Skin of body (tissue), 3 donors: ENCODE measurements at places on chromosomes 2 and 18. TPM values are rescaled to one million over a fixed set of nuclear protein-coding genes. Genes with fewer than 3 reads are reported as not detected.

- no peak for DNase-seq
Observed at GRCh38 chr18:2884706-2885285, 38.0 kb downstream of the EMILIN2 start.

DNA sequence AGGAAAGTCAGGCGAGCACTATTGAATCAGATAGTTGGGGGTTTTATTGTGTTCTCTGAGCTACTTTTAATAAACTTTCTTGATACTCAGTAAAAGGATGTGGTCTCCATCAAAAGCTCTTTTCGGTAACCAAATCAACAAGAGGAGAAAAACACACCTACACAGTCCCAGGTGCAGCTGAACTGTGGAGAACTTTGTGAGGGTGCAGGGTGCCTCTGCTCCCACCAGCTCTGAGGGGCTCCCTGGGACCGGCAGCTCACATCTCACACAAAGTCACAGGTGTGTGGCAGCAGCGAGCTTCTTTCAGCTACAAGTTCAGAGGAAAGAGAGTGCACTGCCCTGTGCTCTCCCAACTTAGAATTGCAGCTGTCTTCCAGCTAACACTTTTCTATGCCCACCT is 650.4 kb downstream of the RNF144A start:
- no peak for DNase-seq

- DNase-seq, result no peak
Observed at GRCh38 chr2:172177581-172177980, 74.9 kb upstream of the DLX2 start.

DNA sequence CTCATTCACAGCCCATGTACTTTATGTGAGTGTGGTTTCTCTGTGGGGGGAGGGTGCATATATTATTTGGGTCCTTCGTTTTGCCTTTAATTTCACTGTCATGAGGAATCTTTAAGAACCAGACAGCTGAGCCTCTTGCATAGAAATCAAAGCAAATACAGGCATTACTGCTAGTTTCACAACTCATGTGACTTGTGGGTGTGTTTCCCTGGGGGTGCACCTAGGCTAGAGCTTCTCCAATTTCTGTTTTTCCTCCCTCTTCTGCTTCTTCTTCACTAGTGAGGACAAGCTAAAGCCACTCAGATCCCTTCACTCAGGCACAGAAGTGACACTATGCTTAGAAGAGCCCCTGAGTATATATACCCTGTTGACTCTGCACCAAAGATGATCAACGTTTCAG is 131.4 kb downstream of the ACOXL start:
- no peak for DNase-seq

- no peak for DNase-seq
Observed at GRCh38 chr2:181656450-181657291, at the start of gene CERKL. Gene CERKL, minus strand, starts transcription at chr2:181657105. Its CDS starts 99 bp downstream, at chr2:181657006.

GRCh38 chr2:68692511-68692910 is 42.1 kb upstream of the ARHGAP25 start:
- DNase-seq, result no peak

DNA sequence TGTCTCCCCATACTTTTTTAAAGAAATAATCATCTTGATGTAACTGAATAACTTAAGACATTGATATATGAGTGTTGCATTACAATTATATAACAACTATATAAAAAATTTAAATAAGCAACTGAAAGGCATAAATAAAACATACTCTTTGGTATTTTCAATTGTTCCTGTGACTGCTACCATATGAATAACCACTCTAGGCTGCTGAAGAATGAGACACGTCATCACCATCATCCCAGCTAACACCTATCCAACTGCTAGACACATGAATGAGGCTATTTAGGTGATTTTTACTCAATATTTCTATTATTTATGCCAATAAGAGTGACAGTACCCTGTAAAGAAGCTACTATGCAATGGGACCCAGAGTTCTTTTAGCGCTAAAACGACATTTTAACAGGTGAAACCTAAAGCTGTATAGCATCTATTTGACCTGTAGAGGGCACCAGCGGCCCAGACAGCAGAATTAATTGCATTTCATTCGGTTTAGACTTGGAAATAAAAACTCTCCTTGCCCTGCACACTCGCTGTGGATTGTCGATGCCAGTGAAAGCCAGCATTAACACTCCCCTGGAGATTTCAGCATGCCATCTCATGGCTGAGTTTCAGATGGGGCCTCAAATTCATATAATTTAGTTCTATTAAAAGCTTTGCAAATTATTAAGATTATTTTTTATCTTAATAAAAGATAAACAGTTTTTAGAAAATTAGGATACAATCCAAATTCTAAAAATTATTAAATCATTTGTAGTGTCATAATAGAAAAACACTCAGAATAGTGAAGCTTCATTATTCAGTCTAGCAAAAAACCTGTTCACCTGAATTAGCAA is 89.4 kb upstream of the MAP2 start:
- peak; percentile 15 for DNase-seq

DNA sequence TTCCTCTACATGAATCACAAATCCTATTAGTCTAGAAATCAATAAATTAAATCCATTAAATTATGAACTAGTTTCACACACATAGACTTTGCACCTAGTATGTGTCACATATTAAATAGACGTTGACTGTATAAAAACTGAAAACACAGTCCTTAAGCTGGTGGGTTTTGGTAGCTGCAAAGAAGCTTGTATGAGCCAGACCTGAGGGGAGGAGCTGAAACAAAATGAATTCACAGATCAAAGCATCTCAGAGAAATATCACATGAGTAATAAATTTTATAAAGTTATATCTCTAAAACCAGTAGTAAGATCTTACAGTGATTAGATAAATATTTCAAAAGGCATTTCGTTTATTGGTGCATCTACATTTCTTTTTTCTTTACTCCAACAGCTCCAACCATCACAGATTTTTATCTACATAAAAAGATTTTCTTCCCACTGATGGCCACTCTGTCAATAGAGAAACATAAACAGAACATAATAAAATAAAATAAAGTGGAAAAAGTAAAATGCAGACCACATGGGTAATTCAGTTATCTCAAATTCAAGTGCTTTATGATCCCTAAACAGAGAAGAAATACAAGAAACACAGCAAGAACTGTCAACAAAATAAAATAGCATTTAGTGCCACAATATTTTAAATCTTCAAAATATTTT is 420.0 kb upstream of the CYRIA start:
- no peak for DNase-seq

DNA sequence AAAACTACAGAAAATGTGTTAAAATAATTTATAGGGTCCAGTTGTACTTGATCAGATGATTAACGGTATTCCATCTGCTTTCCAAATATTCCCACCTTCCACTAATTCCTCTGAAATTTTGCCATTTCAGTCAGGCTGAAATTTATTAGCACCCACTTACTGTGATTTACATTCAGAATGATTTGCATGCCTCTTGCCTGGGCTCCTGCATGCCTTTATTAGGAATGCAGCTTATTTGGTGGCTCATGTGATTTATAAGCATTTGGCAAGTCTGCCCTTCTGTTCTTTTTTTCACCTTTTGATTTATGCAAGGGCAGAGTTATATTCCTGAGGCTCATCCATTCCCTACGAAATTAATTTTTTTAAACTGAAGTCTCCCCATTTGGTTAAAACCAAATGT is 1594.5 kb upstream of the PIK3C3 start:
- no peak for DNase-seq

- DNase-seq, result no peak
Observed at GRCh38 chr18:63808125-63808524, 32.9 kb downstream of the SERPINB7 start.

DNA sequence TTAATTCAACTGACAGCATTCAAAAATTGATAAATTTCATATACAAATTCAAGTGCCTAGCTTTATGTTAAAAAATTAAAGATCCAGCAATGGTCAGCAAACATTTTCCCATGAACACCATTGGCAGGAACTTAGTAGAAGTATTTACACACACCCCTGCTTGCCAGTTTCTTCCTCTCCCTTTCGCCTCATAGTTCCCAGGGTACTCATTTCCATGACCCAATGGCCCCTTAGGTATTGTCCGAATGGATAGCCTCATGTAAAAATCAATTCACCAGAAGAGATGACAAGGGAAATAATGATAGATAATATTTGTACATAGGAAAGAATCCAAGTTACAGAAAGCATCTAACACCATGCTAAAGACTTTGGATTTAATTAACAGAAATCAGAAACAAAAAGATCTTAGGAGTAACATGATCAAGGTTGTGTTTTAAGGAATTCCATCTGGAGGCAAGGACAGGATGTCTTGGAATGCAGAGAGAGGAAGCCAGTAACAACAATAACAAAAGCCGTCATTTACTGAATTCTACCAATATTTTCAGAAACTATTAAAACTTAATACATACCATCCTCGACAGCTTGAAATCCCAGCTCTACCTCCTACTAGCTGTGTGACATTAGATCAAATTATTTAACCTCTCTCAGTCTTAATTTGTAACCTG is 423.0 kb downstream of the IRS1 start:
- DNase-seq, result no peak

DNA sequence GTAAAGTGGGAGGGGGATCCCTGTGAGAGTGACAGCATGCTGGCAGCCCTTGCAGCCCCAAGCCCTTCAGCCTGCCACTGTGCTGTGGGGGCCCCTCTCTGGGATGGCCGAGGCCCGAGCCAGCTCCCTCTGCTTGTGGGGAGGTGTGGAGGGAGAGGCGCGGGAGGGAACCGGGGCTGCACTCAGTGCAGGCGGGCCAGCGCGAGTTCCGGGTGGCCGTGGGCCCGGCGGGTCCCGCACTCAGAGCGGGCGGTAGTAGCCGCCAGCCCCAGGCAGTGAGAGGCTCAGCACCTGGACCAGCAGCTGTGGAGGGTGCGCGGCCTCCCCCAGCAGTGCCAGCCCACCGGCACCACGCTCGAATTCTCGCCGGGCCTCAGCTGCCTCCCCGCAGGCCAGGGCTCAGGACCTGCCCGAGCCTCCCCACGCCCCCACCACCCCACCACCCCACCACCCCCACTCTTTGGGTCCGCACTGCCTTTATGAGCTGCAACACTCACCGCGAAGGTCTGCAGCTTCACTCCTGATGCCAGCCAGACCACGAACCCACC is 208.1 kb downstream of the CDH19 start:
- DNase-seq, result no peak

- peak; percentile 81 for DNase-seq
Observed at GRCh38 chr18:32300914-32301313, 111.1 kb downstream of the MEP1B start.

DNA sequence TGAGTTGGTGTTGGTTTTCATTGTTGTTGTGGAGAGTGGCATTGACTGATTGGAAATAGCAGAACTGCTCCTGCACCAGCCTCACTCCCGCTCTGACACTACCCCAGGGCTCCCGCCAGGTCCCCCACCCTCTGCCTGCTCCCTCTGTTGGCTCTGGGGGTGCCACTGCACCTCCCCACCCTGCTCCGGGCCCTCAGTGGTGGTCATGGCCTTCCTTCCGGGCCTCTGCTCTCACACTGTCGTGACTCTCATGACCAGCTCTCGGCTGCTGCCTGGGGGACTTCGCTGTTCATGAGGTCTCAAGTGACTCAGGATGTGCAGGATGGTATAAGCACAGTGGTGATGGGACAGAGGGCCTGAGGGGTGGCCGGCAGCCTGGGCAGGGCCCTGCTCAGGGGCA is 113.2 kb downstream of the MARCHF4 start:
- no peak for DNase-seq

GRCh38 chr18:36376361-36376760 is 78.8 kb downstream of the FHOD3 start:
- no peak for DNase-seq

GRCh38 chr2:71736986-71737385 is 283.6 kb downstream of the DYSF start:
- DNase-seq, result peak; percentile 47

- DNase-seq, result no peak
Observed at GRCh38 chr2:191302459-191303139, 57.4 kb downstream of the MYO1B start.

- no peak for DNase-seq
Observed at GRCh38 chr2:230230087-230230486, 4.6 kb downstream of the SP140 start.

GRCh38 chr2:98293030-98293429 is 53.2 kb upstream of the CNGA3 start:
- DNase-seq, result no peak

DNA sequence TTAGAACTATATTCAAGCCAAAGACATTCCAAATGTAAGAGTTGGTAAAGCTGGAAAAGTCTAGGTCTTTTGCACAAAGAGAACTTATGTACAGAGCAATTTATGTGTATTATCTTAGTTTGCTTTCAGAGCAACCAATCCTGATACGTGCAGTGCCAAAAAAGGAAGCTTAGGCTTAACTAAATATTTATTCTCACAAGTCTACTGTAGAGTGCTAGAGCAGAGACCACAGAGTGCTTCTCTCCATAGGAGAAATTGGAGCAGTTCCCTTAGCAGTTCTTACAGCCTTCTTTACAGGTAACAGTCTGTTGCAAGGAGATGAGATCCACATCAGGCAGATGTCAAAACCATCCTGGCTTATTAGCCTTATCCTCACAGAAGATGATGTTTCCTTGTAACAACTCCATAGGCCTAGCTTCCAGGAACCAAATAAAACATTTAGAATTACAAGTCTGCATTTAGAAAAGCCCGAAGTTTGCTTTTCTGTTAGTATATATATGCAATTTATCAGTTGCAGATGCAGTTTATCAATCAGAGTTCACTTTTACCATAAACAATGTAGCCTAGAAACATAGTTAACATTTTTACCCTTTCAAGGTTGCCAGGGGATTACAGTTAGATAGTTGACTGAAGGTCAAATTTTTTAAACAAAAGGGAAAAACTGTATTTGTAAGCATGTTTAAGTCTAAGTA is 250.6 kb upstream of the KCNJ3 start:
- DNase-seq, result no peak

GRCh38 chr2:62136956-62137830 is 58.7 kb upstream of the B3GNT2 start:
- DNase-seq, result peak; percentile 11

- no peak for DNase-seq
Observed at GRCh38 chr2:131488306-131489205, 3.6 kb downstream of the MZT2A start.

DNA sequence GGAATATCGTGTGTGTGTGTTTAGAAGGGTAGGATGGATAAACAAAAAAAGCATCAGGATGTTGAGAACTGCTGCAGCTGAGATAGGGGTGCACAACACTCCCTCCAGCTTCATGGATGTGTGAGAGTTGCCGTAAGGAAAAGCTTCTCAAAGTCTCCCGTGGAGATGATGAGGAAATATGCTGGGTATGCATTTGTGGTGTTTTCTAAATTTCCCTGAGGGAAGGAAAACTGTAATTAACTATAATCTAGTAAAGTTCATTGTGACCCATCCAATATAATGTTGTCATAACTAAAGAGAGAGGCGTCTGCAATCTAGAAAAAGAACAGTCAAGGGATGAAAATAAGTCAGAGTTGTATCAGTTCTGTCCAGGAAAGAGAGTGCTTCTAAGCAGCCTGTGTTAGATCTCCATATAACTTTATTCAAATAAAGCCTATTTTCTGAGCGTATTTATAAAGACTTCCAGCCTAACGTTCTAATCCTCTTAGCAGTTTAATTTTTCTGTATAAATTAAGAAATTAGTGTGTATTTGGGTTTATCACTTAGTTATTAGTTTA is 7.3 kb upstream of the LMAN2L start:
- DNase-seq, result no peak

The TFPI gene
- 44.5 TPM for total RNA-seq

The DCC gene
- total RNA-seq, result 2.0 TPM

The ADAM23 gene
- total RNA-seq, result 3.1 TPM

The GAL3ST2 gene
- 0.30 TPM for total RNA-seq

The GRB14 gene
- 1.1 TPM for total RNA-seq

The MAP3K19 gene
- total RNA-seq, result not detected

The REG1A gene
- not detected for total RNA-seq

The IL36B gene
- 0.20 TPM for total RNA-seq

The RAB17 gene
- 0.59 TPM for total RNA-seq

The RSAD2 gene
- total RNA-seq, result 5.1 TPM

The LOXHD1 gene
- total RNA-seq, result 2.8 TPM
